NCI-H1417 (cell line): ENCODE measurements at places on chromosomes 2 and 18.
A peak's percentile ranks its signal among the peaks of the same experiment; 100 is the strongest.

- no peak for DNase-seq
These were observed 16.5 kb downstream of the CDH19 start for GRCh38 chr18:66587430-66587829.

DNA sequence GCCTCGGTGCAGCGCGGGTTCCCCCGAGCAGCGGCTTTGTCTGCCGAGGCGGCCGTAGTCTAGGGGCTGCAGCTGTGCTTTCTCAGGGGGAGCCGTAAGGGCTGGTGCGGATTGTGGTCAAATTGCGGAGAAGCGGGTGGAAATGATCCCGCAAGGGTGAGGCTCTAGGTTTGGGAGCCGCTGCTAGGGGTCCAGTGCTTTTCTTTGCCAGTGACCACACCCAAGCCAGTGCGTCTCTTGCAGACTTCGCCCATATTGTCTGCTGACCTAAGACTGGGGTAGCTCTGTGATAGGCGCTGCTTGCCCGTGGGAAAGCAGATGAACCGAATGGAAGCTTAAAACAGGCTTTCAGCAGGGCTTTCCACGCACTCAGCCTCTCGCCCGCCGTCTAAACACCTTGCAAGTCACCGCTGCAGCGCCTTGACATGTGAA lies 2.1 kb downstream of the DPYSL5 start:
- no peak for DNase-seq

GRCh38 chr18:12744103-12744502 lies 41.3 kb downstream of the PSMG2 start:
- DNase-seq = no peak

- DNase-seq = no peak
These were observed 785.5 kb upstream of the RAB6C start for GRCh38 chr2:129193961-129194360.

- DNase-seq = no peak
These were observed 16.1 kb downstream of the HJURP start for GRCh38 chr2:233838251-233838650.

GRCh38 chr18:13407484-13407883 lies 188.9 kb downstream of the LDLRAD4 start:
- no peak for DNase-seq

DNA sequence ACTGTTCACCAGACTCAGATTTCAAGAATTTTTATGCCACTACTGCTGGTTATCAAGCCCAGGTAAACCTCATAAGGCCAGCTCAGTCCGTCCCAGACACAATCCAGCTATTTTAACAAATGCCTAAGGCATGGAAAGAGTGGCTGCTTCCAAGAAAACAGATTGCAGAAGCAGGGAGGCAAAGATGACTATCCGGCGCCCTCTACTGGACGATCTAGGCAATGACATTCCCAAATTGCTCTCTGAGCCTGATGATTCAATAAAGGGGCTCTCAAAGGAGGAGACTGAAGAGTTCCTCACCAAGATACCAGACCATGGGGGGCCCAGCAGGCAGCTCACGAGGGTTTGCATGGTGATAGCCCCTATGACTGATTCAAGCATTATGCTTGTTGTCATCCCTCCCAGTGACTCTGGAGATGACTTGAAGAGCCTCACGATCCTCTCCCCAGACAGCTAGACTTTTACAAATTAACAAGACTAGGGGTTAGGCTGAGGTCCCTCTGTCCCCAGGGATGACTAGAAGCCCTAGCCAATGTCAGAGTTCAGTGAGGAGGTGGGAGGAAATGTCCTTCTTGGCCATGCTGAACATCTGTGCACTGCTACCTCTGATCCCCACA lies 25.0 kb downstream of the SERPINB8 start:
- peak; percentile 36 for DNase-seq

GRCh38 chr2:46988733-46989481 lies 73.3 kb upstream of the MCFD2 start:
- peak; percentile 27 for DNase-seq

DNA sequence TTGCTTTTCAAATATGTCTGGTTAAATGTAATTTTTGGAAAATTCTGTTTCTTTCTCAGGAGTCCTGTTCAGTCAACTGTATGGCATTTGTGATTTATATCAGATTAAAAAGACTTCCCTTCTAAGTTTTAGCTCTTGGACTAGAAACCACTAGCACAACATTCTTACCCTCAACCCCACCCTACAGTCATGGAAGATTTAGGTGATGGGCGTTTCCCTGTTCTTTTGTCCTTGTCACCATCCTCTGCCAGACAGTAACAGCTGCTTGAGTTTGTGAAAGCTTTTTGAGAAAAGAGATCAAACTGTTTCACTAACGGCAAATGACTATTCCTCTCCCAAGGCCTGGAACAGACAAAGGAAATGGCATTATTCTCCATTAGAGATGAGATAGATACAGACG lies 31.8 kb downstream of the SERPINB5 start:
- DNase-seq = no peak

- no peak for DNase-seq
These were observed 17.4 kb downstream of the SRD5A2 start for GRCh38 chr2:31563273-31563839.

DNA sequence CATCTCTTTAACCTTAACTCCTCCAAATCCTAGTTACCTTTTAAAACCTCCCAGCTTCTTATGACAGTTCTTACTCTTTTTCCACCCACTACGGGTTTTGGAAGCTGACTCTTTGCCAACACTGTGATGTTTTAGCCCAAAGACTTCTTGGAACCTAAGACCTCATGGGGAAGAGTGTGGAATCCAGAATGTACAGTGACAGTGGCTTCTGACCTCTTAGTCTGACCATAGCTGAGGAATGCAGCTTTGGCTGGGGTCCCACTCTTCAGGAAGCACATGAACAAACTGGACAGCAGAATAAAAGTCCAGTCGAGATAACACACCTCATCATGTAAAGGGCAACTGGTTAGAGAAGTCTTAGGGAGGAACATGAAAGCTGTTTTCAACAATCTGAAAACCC lies 161.1 kb upstream of the PKDCC start:
- DNase-seq = no peak

GRCh38 chr2:145931781-145932395 lies 1412.0 kb upstream of the ZEB2 start:
- DNase-seq = peak; percentile 68

GRCh38 chr2:71995067-71995665 lies 152.5 kb downstream of the CYP26B1 start:
- no peak for DNase-seq

DNA sequence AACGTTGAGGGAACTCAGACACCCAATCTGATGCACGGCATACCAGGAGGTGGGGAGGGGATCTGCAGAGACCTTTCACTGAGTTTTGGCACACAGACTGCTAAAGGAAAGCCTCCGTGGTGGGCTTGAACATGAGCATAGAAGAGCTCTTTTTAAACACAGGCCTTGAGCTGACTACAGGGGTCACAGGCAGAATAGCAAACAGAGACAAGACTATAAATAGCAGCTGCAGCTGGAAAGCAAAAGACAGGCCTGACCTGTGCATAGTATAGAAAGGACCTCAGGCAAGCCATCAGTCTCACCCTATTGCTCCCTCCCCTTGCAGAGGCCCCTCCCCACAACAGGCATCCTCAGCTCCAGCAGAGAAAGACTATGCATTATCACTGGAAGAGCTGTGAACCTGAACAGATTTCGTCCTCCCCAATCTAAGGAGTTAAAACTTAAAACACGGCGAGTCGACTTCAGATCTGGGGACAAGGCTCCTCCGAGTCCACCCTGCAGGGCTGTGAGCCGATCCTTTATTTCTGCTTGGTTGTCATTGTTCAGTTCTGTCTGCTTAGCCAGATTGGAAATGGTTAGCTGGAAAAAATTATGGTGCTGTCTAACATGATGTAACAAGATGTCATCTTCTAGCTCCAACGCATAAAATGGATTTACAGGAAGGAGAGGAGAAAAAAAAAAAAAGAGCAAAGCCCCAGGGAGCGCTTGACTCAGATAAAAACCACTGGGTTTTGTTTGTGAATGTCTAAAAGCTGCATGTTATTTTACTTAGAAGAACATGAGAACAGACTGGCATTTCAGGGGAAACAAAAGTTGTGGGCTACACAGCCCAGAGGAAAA lies 25.2 kb upstream of the LCLAT1 start:
- peak; percentile 69 for DNase-seq

GRCh38 chr2:225173909-225174308 lies 131.6 kb upstream of the DOCK10 start:
- DNase-seq = peak; percentile 79

GRCh38 chr2:138306626-138307025 lies 194.9 kb upstream of the SPOPL start:
- no peak for DNase-seq

- DNase-seq = no peak
These were observed 337.7 kb downstream of the MEIS1 start for GRCh38 chr2:66772618-66773017.

DNA sequence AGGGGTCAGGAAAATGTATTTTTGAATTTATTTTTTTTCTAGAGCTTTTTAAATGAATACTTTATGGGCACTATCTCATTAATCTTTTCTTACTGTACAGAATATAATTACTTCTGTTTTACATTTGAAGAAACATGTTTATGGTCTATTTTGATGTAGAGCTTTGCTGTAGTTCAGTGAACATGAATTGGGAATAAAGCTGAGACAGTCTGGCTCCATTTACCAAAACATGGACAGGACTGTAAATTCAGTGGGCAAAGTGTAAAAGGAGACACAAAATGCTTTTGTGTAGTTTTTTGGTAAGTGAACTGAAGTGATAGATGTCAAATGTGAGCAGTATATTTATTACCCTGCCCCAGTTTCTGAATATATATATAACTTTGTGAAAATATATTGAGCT lies 1298.8 kb upstream of the NXPH2 start:
- no peak for DNase-seq

- no peak for DNase-seq
These were observed 79.3 kb upstream of the SCN7A start for GRCh38 chr2:166573391-166573790.

DNA sequence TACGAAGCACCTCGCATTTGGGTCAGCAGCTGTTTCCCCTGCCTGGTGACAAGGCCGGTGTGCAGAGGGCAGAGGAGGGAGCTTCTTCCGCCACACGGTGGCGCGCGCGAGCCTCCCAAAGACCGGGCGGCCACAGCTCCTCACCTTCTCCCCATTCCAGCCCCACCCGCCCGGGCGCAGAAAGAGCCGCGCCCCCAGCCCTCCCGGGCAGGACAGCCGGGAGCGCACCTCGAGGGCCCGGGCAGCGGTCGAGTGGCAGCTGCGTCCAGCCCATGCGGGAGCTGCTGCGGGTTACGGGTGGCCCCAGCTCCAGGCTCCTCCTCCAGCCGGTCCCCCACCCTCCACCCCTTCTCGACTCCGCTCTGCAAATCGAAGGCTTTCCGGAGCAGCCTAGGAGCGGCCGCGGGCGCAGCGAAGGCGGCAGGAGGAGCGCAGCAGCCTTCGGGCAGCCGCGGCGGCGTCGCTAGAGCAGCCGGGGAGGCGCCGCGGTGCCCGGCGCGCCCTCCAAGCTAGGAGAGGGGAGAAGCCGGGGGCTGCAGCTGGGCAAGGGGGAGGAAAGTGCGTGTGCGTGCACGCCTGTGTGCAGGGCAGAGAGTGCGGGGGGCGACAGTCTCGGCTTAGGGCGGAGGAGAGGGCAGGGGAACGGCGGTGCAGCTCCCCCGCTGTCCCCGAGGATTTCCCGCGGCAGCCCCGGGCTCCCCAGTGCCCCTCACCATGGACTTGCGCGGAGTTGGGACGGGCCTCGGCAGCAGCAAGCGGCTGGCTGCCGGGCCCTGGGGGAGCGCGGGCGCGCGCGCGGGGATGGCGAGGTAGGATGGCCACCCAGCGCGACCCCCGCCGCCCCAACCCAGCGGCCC lies at the start of gene CCDC85A:
Gene CCDC85A, plus strand, starts transcription at position 348 of the 857 bp plus-strand sequence. CDS start 635 bp downstream, outside the sequence.
- DNase-seq = peak; percentile 99

DNA sequence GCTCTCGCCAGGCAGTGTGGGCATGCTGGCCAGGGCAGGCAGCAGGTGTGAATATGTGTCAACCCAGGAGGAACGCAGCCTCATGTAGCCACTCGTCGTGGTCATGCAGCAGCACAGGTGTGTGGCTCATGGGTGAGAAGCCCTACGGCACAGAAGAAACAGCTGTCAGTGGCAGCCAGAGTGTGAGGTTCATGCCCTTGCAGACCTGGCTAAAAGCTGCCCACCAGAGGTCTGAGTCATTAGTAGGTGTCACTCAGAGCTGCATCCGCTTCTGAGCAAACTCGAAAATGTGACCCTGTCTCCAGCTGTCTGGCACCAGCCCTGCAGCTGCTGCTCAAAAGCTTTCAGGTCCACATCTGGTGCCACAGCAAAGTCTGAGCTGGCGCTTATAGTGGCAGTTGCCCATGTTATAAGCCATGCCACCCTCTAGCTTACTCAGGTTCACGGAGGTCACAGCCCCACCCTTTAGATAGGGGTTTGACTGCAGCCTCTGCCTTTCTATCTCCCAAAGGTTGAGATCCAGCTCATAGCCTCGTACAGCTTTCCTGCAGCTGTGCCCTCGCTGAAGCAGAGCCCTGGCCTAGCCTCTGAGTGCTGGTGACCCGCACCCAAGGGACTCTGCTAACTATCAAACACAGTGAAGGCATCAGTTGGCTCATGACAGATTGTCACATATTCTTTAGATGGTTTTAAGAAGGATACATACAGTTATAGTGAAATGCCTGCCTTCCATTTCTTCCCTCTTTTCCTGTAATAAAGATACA lies 195.0 kb downstream of the CCDC102B start:
- no peak for DNase-seq

DNA sequence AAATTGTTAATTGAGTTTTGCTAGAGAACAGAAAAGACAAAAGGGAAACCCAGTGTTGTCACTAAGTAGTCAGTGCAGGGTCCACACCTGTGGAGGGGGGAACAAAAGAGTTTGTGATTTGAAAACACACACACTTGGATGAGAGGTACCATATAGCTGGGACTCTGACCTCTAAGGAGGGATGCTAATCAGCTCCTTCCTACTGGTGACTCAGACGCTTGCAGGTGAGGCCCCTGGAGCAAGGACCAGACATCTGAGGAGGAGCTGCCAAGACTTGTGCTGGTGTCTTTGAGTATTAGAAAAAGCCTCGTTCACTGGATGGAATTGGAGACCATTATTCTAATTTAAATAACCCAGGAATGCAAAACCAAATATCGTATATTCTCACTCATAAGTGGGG lies 146.4 kb upstream of the MAP2 start:
- DNase-seq = no peak

GRCh38 chr18:63829886-63830285 lies 54.7 kb downstream of the SERPINB7 start:
- no peak for DNase-seq

DNA sequence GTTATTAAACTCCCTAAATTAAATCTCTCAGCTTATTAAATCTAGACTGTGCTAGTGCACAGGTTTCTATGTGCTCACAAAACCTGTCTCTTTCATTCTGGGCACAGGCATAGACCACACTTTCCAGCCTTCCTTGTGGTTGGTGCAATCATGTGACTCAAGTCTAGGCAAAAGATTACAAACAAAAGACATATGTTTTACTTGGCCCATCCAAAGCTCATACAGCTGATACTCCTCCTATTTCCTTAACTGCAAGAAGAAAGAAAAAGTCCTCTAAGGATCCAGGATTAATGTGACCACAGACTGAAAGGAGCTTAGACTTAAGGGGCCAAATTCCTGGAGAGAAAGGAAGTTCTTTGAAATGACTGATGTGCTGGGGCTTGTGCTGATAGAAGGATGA lies 731.3 kb upstream of the RAB6C start:
- DNase-seq = no peak
